ENCODE measurements at places on chromosomes 13 and 19. TPM values are rescaled to one million over a fixed set of nuclear protein-coding genes. Genes with fewer than 3 reads are reported as not detected.

The TMEM150B gene
- not detected for total RNA-seq

The SLC25A41 gene
- total RNA-seq: 0.21 TPM

The LILRB3 gene
- total RNA-seq: not detected

The C13orf46 gene
- under 0.01 TPM for total RNA-seq

The LIM2 gene
- not detected for total RNA-seq

The ATP8A2 gene
- under 0.01 TPM for total RNA-seq

The GPR4 gene
- total RNA-seq: not detected

The ZNF575 gene
- not detected for total RNA-seq

The ZNF471 gene
- total RNA-seq: 2.4 TPM

The MED16 gene
- 15.1 TPM for total RNA-seq

The UBE2L5 gene
- total RNA-seq: not detected

The IL17D gene
- 0.24 TPM for total RNA-seq

The S1PR2 gene
- total RNA-seq: 2.7 TPM

The LIPE gene
- 4.1 TPM for total RNA-seq

The CABP5 gene
- total RNA-seq: not detected

The PALM gene
- total RNA-seq: under 0.01 TPM

The IRGC gene
- total RNA-seq: not detected

The KRI1 gene
- 5.8 TPM for total RNA-seq

The ALOX5AP gene
- 1.2 TPM for total RNA-seq

The CD79A gene
- 0.48 TPM for total RNA-seq

The HSH2D gene
- 0.96 TPM for total RNA-seq

The GPC5 gene
- total RNA-seq: 2.1 TPM

The DENND1C gene
- total RNA-seq: under 0.01 TPM

The KIR2DL3 gene
- total RNA-seq: not detected

Measured in tracheal epithelial cell (primary cell).